ENCODE measurements at places on chromosomes 5 and 9. TPM values are rescaled to one million over a fixed set of nuclear protein-coding genes. Genes with fewer than 3 reads are reported as not detected.

Gene TEX48
- not detected for total RNA-seq

Gene GABRG2
- total RNA-seq: not detected

Gene IFNA13
- not detected for total RNA-seq

Gene HCN1
- not detected for total RNA-seq

Gene DMXL1
- 11.9 TPM for total RNA-seq

Gene MTREX
- total RNA-seq: 50.1 TPM
